ENCODE measurements at places on chromosomes 6 and 20. TPM values are rescaled to one million over a fixed set of nuclear protein-coding genes. Genes with fewer than 3 reads are reported as not detected.

WFDC10B gene
- not detected for total RNA-seq

C20orf144 gene
- total RNA-seq: 0.31 TPM

PI3 gene
- total RNA-seq: not detected

PRKN gene
- total RNA-seq: 13.8 TPM

TFAP2B gene
- total RNA-seq: not detected

ZNF337 gene
- 79.2 TPM for total RNA-seq

PTCRA gene
- total RNA-seq: not detected

LIME1 gene
- total RNA-seq: 13.5 TPM

SLC17A1 gene
- not detected for total RNA-seq

SMLR1 gene
- total RNA-seq: not detected

KIFC1 gene
- total RNA-seq: 7.8 TPM

TCF21 gene
- total RNA-seq: not detected

UBD gene
- total RNA-seq: not detected

SEMG2 gene
- not detected for total RNA-seq

ADGRF1 gene
- not detected for total RNA-seq

PRRT1 gene
- 1.9 TPM for total RNA-seq

MEI4 gene
- total RNA-seq: 0.31 TPM

TJAP1 gene
- 6.9 TPM for total RNA-seq

CST3 gene
- 64.5 TPM for total RNA-seq

PRR18 gene
- not detected for total RNA-seq

GLP1R gene
- not detected for total RNA-seq

CST7 gene
- not detected for total RNA-seq

ZC3H12D gene
- 0.31 TPM for total RNA-seq

ULBP2 gene
- total RNA-seq: 3.4 TPM

POU5F1 gene
- total RNA-seq: not detected

ACTL10 gene
- 1.6 TPM for total RNA-seq

GSS gene
- 41.9 TPM for total RNA-seq

FIG4 gene
- 49.8 TPM for total RNA-seq

CDSN gene
- total RNA-seq: not detected

CAP2 gene
- total RNA-seq: 43.2 TPM

LY86 gene
- 1.3 TPM for total RNA-seq

PRICKLE4 gene
- total RNA-seq: 1.6 TPM

METTL24 gene
- total RNA-seq: 1.6 TPM

DACT2 gene
- 1.3 TPM for total RNA-seq

RRAGD gene
- 57.0 TPM for total RNA-seq

PGC gene
- not detected for total RNA-seq

KLHDC3 gene
- total RNA-seq: 100 TPM

ENPP5 gene
- total RNA-seq: 5.0 TPM

SLC22A1 gene
- 0.31 TPM for total RNA-seq

All from parietal lobe (tissue), 2 donors.